ENCODE measurements at places on chromosomes 13 and 19.

GRCh38 chr13:82248762-82249161 lies 1633.5 kb downstream of the SLITRK1 start:
- DNase-seq, result no peak

GRCh38 chr19:1767464-1767933 lies 14.2 kb downstream of the ONECUT3 start:
- DNase-seq, result peak; percentile 58

DNA sequence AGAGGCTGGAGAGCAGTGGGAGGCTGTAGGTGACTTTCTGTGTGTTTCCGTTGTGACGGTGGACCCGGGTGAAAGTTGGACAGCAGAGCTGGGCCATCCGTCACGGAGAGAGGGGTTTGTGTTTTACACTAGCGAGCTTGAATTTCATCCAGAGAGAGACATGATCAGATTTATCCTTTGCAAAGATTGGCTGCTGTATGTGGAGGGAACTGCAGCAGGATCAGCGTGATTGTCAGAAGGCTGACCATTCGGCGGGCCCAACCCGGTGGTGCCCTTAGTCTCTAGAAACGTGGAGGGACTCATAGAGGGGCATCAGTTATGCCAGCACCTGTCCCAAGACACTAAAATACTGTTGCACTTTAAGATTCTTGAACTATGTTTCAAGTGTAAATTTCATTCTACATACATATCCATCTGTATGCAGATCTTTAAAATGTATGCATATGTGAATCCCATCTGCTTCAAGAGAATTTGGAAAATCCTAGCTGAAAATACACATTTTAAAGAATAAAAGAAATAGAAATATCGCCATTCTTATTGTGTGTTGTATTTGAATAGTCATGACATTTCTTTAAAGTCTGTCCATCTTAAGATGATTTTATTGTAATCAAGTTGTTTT lies 7.0 kb downstream of the FAM124A start:
- DNase-seq, result no peak

GRCh38 chr13:25827831-25828465 lies 223.9 kb downstream of the SHISA2 start:
- no peak for DNase-seq

DNA sequence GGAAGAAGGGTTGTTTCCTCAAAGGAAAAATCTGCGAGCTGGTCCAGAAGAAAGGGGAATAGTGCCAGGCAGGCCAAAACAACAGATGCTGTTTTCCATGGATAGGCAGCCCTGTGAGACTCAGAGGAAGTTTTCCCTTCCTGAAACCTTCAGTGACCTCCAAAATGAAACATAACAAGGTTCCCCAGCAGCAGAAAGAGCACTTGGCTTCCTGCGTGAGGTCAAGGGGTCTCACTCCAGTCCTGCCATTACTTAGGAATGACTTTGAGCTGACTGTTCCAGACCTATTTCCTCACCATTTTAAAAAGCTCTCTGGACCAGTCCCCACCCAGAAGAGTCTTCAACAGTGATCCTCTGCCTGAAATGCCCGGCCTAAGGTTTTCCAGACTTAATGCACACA lies 104.6 kb upstream of the IPO5 start:
- DNase-seq, result no peak

- DNase-seq, result no peak
These were observed 32.2 kb upstream of the TPT1 start for GRCh38 chr13:45373162-45373547.

DNA sequence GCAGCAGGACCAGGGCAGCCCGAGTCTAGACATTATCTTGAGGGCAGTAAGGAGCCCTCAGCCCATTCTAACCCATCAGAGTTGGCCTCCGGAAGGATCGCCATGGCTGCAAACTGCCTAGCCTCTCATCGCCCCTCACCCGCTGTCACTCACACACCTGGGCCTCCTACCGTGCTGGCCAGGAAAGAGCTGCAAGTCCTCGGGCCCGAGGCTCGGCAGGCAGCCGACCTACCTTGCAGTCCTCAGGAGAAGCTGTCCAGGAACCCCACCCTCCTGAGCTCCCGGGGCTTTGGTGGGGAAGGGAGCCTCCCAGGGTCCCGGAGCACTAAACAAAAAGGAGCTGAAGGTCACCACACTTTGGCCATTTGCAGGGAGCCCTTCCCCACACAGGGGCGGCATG lies 46.8 kb downstream of the CCNE1 start:
- DNase-seq, result no peak

DNA sequence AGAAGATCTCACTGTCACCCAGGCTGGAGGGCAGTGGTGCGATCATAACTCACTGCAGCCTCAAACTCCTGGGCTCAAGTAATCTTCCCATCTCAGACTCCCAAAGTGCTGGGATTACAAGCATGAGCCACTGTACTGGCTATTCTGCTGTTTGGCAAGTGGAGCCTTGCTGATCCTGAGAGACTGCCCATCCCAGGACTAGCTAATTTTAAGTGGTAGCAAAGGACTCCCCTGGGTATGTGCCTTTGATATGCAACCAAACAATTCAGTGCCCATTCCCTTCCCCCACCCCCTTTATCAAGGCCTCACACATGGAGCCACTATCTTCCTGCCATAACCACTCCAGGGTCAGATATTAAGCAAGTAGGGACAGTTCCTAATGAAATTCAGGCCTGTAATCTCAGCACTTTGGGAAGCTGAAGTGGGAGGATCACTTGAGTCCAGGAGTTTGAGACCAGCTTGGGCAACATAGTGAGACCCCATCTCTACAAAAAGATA lies 17.0 kb upstream of the ZNF460 start:
- DNase-seq, result no peak

DNA sequence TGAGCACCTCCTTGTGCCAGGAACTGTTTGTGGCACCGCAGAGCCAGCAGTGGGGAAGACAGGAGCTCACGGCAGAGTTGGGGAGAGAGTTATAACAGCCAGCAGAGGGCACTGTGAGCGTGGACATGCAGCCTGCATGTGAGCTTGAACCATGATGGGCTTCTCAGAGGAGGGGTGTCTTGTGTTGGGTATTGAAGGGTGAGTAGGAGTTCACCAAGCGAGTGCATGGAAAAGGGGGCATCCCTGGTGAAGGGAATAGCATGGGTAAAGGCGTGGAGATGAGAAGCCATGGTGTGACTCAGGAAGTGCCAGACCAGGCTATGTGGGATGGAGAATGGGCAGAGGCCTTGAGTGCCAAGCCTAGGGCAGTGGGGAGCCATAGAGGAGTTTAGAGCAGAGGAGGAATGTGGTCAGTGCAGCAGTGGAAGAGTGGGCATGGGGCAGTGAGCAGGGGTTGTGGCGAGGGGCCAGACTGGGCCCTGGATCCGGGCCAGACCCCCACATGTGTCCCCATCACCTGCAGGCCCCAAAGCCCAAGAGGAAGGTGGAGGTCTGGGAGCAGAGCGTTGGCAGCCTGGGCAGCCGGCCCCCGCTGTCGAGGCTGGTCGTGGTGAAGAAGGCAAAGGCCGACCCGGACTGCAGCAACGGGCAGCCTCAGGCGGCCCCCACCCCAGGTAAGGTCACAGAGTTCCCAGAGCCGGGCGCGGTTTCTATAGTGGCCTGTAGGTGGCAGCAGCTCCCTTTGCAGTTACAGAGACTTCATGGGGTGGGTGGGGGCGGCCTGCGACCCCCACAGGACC lies 11.8 kb upstream of the SHD start:
- peak; percentile 50 for DNase-seq

All from CD4-positive, alpha-beta T cell treated with Interleukin-2 at 100 ng/mL for 4 hours (primary cell).